CD4-positive, alpha-beta T cell treated with Interleukin-10 for 1 hour (primary cell): ENCODE measurements at places on chromosomes 7 and 10.

- DNase-seq, result no peak
These were observed 475.4 kb downstream of the CNTNAP2 start for GRCh38 chr7:146591976-146592375.

DNA sequence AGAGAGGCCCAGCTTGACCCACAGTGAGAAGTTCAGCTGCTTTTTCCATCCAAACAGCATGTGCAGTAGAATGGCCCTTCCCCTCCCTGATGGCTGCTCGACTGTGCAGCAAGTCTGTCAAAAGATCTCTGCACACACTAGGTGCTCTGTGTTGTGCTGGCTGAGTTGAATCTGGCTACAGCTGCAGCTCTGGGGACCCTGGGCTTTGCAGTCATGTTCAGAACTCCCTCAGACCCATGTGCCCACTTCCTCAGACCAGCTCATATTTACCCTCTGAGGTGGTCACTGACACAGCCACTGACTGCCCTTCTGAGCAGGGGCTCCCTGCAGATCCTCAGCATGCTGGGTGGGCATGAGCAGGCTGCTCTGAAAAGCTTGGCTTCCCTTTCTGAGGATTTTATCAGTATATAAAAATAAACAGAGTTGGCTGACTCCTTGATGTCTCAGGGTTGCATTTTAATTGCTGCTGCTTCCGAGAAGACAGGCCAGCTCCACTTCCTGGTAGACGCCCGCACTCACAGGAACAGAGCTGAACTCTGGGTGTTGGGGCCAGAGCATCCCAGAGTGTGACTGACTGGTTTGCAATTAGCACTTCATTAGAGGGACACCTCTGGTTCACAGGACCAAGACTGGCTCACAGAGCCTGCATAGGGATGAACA is 507.9 kb downstream of the RPS24 start:
- DNase-seq, result no peak

- DNase-seq, result peak; percentile 14
These were observed at the start of gene DNAJC12 for GRCh38 chr10:67837541-67838314. Gene DNAJC12 (minus strand): TSS chr10:67838188. CDS start chr10:67838011, 177 bp downstream.

- DNase-seq, result no peak
These were observed 184.3 kb downstream of the ADRA2A start for GRCh38 chr10:111261081-111261615.

DNA sequence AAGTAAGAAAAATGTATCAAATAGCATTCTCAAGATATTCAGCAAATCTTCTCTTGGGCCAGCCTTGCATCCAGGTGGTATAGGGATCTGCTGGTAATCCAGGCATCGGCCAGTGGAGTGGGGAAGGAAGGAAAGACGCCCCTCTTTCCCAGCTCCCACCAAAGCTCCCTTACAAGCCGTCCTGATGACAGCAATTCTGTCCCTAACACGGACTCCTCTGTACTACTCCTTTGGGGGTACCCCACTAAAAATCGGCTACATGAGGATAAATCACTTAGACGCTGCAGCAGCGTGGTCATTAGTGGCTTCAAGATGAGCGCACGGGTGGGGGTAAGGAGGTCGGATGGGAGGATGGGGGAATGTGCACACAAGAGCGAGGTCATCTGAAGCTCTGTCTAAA is 24.7 kb upstream of the NUB1 start:
- no peak for DNase-seq

GRCh38 chr10:78579995-78580394 is 488.8 kb upstream of the ZMIZ1 start:
- no peak for DNase-seq

DNA sequence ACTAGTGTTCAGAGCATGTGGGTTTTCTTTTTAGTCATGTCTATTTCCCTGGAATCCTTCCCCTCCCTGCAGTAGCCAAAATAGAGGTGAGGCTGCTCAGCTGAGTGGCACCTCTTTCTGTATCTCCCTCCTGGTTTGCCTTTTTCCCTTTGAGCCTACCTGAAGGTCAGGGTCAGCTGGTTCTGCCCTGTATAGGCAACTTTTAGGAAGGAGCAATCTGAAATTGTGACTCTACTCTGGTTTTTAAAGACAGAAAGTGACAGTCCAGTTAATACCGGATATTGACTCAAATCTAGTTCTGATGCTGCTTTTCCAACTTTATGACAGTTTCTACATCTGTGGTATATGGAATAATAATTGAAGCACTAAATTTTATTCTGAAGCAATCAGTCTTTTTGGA is 26.0 kb downstream of the CCM2 start:
- DNase-seq, result no peak

DNA sequence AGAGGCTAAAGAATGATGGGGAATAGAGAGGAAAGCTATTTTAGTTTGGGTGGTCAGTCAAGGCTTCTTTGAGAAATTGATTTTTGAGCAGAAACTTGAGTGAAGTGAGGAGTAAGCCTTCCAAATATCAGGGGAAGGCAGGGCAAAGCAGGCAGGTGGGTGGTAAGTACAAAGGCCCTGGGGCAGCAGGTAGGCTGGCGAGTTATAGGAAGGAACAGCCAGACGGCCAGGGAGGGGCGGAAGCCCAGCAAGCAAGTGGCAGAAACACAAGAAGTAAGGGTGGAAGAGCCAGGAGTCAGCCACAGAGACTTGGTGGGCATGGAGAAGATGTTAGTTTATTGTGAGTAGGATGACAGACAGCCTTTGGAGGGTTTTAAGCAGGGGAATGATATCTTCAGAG is 34.9 kb downstream of the VWA2 start:
- no peak for DNase-seq

GRCh38 chr7:159122276-159122675 is 22.4 kb downstream of the VIPR2 start:
- no peak for DNase-seq
